NCI-H187 (cell line): ENCODE measurements at places on chromosomes 3 and 15.

DNA sequence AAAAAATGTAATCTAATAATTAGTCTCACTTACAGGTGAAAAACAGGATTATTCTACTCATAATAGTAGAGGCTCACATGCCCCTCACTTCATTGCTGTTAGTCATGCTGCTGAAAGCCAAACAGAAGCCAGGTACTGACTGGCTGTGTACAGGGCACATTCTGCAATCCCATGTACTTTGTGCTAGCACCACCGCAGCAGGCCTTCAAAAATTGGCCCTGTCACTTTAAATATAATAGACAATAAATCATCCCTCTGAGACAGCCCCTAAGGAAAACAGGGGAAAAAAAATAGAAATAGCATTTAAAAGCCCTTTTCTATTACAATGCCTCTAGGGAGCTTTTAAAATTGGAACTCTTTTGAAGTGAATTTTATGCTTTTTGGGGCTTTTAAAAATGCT is 723.8 kb downstream of the TUSC7 start:
- DNase-seq: no peak

DNA sequence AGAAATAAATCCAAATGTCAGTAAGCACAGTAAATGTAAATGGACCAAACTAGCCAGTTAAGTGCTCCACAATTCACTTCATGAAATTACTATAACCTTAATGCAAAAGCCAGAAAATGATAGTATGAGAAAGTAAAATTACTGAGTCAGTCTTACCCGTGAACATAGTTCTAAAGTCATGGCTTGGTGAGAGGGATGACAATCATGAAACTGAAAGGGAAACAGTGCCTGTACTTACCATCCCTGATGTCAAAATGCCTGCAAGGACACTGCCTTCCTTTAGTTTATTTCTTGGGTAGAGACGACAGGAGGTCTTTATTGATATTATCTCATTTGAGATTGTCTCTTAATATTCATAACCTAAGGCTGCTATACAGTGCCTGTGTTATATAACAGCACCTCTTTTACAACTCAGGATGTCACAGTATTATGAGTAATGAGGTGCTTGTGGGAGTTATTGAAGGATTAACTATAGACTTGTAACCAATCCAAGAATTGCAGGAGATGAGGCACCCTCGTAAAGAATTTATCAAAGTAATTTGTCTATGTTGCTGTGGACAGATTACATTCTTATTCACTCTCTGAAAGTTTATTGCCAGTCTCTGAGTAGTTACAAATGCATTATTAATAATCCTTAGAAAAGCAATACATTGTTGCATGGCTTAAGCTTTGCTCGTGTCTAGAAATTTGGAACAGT is 142.9 kb upstream of the BFSP2 start:
- no peak for DNase-seq

- no peak for DNase-seq
These were observed 246.6 kb upstream of the KCNMB2 start for GRCh38 chr3:178289544-178290160.

GRCh38 chr3:14290631-14291385 is 111.6 kb upstream of the SLC6A6 start:
- no peak for DNase-seq

DNA sequence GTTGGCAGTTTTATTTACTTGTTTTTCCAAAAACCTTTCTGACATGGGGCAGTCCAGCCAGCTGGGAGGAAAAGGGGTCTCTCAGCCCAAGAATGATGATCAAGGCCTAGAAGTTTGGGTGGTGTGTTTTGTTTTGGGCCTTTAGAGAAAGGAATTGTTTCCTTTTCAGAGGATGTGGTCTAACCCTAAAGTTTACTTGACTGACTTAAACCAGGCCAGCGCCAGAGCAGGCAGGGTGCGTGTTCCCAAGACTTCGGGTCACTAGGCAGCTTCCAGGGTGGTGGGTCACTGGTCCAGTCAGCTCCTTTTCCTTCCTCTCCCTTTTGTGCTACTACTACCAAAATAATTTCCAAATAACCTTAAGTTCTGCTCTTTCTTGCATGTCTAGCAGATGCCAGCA is 4.9 kb downstream of the FLNB start:
- DNase-seq: no peak

DNA sequence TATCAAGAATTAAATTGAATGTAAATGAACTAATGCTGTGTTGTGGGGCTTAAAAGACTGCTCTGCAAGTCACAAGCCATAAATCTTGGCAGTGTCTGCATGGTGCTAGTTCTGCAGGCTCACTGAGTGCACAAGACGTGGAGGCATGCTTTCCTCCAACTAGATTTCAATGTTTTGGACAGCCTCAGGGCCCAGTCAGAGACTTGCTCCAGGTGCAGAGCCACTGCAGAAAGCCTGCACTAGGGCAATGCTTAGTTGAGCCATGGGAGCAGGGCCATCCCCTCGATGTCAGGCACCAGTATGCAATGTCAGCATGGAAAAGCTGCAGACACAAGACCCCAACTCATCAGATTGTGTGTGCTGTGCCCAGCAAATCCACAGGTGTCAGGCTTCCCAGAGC is 234.5 kb upstream of the CDIN1 start:
- DNase-seq: no peak

DNA sequence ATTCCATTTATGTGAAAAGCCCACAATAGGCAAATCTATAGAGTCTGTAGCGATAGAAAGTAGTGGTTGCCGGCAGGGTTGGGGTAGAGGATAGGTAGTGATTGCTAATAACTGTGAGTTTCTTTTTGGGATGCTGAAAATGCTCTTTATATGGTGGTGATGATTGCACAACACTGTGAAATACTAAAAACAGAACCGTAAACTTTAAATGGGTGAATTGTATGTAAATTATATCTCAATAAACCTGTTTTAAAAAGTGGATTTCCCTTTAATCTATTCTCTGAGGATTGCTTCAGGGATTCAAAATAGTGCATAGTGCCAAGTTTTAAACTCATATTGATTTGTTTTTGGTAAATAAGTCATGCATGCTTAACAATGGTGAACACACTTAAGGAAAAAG is 140.2 kb downstream of the LPP start:
- no peak for DNase-seq

DNA sequence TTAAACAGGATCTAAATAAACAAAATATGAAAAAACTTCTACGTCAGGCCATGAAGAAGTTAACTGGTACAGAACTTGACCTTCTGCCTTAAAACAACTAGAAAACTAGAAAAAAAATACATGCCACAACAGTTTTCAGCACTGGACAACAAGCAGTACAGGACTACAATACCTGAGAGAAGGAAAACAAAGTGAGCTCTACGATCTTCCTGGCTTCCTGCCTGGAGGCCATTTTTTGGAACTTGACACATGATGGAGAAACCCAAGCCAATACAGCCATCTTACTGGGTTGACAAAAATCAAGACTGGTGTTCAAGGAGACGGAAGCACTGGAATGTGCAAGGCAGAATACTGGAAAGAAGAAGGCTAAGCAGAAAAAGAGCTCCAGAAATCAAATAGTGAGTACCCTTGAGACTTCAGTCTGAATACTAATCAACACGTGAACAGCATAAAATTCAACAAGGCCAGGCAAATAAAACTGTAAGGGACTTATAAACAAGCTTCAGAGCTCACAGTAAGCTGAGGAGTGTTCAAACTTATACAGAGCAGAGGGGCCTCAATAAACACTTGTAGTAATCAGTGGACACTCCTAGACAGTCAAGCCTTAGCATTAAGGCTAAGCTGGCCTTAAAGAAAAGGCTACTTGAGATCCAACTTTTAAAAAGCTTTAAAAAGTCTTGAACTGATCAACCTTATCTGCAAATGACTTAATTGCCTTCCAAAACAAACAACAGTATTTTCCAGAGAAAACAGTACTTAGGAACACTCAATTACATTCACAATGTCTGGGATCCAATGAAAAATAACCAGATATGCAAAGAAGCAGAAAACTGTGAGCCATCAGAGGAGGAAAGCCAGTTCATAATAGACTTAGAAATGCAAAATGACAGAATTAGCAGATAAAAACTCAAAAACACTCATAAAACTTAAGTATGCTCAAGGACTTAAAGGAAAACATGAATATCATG is 63.2 kb downstream of the DLG1 start:
- no peak for DNase-seq

- DNase-seq: no peak
These were observed 111.8 kb downstream of the SSR3 start for GRCh38 chr3:156443079-156443478.

DNA sequence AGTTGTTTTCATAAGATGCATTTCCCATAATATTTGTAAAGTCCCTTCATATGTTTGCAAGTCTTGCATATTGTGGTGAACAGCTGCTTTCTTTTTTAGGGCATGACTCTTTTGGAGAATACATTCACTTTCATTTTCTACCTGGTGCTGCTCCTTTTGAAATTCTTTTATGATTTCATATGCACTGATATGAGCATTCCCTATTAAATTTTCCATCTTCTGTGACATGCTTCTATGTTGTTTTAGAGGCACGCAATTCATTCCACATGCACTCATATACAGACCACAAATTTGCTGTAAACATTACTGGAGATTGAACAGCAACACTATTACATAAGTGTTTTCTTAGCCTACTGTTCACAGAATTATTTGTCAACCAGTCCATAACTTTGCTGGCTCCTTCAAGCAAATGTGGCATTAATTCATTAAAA is 92.8 kb upstream of the TNFSF10 start:
- no peak for DNase-seq

GRCh38 chr15:41010345-41010744 is 57.1 kb downstream of the CHAC1 start:
- no peak for DNase-seq

- DNase-seq: no peak
These were observed 44.3 kb upstream of the POLR2M start for GRCh38 chr15:57662091-57662744.

DNA sequence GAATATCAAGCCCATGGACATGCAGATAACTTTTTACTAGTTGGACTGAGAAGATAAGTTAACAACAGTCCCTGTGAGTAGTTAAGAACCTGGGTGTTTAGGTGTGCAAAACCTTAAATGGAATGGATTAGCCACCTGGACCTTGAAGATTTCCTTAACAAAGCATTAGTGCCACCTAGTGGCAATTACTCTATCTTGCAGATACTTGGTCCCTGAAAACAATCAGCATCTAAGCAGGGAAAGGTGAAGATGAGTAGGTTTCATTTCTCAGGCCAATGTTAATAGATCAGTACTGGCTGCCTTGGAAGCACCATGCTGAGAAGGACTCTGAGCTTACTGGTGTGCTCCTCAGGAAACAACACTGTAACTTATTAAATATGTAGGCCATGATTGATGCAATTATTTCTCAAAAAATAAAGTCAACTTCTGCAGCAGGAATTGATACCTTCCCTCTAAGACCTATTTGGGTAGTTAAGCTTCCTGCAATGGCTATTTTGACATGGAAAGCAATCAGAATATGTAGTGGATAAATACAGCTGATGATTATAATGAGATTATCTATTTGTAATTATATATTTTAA is 329.4 kb downstream of the TBC1D5 start:
- DNase-seq: no peak

GRCh38 chr3:52683611-52684010 is 2.1 kb downstream of the PBRM1 start:
- no peak for DNase-seq

- DNase-seq: no peak
These were observed 490.9 kb upstream of the CBLB start for GRCh38 chr3:106359692-106360091.

DNA sequence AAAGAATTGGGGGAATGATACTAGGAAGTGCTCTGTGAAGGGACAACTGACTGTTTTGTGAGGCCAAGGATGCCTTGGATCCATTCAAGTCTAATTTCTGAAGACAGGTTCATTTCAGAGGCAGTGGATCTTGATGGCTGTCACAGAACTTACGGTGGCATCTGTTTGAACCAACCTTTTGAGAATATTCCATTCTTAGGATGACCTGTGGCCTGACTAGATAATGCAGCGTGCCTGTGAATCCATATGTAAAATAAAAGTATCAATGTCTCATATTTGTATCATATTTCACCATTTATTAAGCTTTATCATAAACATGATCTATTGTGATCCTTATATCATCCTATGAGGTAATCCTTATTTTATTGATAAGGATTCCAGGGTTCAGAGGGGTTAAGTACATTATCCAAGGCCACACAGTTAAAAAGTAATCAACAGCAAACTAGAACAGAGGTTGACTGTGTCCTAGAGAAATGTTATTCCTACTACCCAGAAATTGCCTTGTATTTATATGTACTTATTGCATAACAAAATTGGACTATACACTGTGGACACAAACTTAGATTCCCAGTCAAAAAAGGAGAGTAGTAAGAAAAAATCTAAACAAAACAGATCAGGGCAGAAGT is 34.3 kb downstream of the IL1RAP start:
- DNase-seq: no peak

DNA sequence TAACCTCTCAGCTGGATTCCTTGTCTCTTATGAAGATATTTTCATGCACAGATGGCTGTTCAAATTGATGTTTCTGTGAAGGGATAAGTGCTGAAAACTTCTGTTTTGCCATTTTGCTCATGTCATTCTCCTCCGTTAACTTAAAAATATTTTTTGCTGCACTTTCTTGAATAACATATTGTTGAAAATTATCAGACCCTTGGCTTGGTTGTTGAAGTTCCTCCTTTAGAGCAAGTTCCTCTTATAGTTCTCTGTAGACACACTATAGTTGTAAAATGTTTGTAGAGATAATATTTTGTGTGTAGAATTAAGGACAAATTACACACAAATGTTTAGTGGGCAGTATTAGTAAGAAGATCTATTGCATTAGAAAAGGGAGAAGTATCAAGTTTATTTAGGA is 300.4 kb downstream of the SV2B start:
- DNase-seq: no peak

DNA sequence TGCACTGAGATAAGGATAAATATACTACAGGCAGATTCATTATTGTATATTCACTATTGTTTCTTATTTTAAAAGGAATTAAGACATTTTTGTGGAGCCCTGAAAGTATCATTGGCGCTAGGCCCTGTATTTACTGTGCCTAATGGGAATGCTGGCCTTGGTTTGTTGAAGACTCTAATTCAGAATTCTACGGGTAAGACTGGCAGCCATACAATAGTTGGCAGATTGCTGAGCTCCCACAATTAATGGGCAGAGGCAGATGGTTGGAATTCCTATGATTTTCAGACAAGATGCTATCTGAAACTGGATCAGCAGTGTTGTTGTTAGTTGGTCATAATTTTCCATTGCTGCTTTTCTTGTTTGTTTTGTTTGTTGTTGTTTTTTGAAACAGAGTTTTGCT is 14.7 kb downstream of the PGBD4 start:
- DNase-seq: no peak
